ENCODE measurements at places on chromosomes 6 and 20. TPM values are rescaled to one million over a fixed set of nuclear protein-coding genes. Genes with fewer than 3 reads are reported as not detected.

DNA sequence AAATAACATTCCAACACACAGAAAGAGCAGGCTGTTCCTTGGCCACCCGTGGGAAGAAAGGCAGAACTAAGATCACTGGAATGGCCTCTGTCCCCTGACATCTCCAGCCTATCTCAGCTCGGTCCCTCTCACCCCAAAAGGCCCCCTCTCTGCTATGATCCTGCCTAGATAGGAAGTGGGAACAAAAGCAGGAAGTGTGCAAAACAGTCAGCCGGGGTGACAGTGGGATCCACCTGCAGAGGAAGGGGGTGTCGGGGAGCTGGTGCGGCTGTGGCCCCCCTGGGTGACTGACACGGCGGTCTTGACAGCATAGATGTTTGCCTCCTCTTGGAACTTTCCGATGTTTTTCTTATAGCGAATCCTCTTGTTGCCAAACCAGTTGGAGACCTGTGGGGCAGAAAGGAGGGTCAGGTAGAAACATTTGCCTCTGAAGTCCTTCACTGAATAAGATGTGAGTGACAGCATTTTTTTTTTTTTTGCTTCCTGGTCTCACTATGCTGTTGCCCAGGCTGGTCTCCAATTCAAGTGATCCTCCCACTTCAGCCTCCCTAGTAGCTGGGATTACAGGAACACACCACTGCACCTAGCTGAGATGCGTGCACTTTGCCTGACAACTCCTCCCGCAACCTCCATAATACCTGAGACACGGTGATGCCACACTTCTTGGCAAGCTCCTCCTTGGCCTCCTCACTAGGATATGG lies 2.8 kb downstream of the PBX2 start:
- peaks cover 15% of the 10 kb centered on the region for H3K36me3 ChIP-seq
- no peaks in the 10 kb centered on the region for H3K27me3 ChIP-seq
- no peak overlapping the region for H3K27ac ChIP-seq
- no peak for DNase-seq
- no peak overlapping the region for H3K4me3 ChIP-seq

- H3K4me3 ChIP-seq: no peak overlapping the region
- no peaks in the 10 kb centered on the region for H3K27me3 ChIP-seq
- H3K27ac ChIP-seq: no peak overlapping the region
- H3K36me3 ChIP-seq: no peaks in the 10 kb centered on the region
These were observed 176.5 kb upstream of the RALGAPA2 start for GRCh38 chr20:20888936-20889335.

GRCh38 chr6:143969077-143969476 lies 39.0 kb downstream of the PLAGL1 start:
- no peak for DNase-seq
- no peaks in the 10 kb centered on the region for H3K36me3 ChIP-seq
- H3K27me3 ChIP-seq: no peaks in the 10 kb centered on the region
- H3K4me1 ChIP-seq: no peaks in the 10 kb centered on the region

GRCh38 chr6:135106611-135107010 lies 52.0 kb upstream of the HBS1L start:
- DNase-seq: no peak
- H3K36me3 ChIP-seq: no peaks in the 10 kb centered on the region
- H3K27me3 ChIP-seq: peaks cover 6% of the 10 kb centered on the region

GJA10 gene
- polyA plus RNA-seq: not detected
